CD4-positive, alpha-beta T cell treated with Interleukin-1 beta for 1 hour (primary cell): ENCODE measurements at places on chromosomes 16 and 17.

DNA sequence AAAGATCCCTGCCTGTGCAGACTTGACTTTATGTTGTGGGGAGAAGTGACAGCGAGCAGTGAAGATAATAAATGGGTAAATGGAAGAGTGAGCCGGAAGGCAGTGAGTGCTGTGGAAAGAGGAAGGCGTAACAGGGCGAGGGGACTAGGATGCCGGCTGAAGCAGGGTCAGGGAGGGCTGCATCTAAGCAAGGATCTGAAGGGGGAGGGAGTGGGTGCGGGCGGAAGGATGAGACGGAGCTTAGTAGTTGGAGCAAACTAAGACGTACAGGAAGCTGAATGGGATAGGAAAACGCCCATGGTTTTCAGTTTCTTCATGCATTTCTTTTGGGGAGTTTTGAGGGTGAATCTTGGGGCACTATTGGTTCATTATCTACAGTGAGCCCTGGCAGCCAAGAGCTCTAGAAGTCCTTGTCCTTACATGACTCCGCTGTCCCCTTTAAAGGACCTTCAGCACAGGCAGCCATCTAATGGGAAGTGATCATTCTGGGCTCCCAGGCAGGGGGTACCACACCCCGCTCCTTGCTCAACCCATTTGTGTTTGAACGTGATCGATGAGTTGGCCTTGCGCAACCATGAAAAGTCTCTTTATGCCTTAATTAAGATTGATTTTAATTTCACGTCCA is 10.4 kb upstream of the NAT9 start:
- no peak for DNase-seq

- DNase-seq: no peak
Measured at GRCh38 chr17:67022451-67022810, 21.9 kb upstream of the CACNG1 start.

DNA sequence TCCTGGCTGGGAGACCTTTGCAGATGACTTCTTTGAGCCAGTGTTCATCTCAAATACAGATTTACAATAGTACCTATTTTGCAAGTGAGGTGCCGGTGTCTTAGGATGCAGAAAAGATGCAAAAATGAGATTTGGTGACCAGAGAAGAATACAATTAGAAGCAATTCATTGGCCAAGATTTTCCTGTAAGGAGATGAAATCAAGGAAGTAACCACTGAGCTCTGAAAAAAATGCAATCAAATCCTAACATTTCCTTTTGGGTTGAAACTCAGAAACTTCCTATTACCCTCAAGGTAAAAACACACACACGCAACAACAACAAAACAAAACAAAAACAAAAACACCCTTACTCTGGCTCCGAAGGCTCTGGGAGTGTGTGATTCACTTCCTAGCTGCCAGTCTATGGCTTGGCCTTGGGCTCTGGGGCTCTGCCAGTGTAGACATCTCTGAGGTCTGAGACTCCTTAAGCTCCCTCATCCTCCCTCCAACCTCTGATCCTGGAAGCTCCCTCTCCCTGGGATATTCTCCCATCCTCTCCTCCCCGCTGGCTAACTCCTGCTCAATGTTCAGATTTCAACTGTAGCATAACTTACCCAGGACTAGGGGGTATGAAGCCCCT is 16.8 kb upstream of the MT4 start:
- DNase-seq: no peak

DNA sequence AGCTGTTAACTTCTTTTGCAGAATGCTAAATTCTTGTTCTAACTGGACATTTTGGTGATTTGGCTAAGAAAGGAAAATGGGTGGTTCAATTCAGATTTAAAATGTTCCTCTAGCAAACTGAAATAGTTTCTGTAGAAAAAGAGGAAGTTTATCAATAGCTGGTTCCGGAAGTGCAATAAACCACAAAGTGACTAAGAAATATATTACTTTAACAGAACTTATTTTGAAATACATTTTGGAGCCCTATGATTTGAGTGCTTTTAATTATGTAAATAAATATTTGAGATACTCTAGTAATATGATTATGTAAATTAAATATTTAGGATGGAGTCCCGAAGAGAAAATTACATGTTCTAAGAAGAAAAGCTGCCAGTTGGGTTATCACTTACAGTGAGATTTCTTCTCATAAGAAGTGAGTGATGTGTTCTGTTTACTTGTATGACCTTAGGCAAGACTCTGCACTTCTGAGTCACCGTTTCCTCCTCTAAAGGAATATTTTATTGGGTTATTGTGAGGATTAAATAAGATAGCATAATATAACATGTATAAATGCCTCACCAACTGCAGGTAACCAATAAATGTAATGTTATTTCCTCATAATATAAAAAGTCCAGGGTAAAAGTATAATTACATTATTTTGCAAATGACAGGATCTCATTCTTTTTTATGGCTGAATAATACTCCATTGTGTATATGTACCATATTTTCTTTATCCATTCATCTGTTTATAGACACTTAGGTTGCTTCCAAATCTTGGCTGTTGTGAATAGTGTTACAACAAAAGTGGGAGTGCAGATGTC is at the start of gene EVI2B:
EVI2B (minus strand) TSS at position 73 of the 800 bp plus-strand sequence. CDS start 8,445 bp downstream, outside the sequence.
- DNase-seq: peak; percentile 15

GRCh38 chr17:44503147-44504029 is at the start of gene GPATCH8:
TSS of gene GPATCH8 (minus strand) at chr17:44503406. CDS start at chr17:44503370, 36 bp downstream.
- DNase-seq: peak; percentile 97

- DNase-seq: no peak
Measured at GRCh38 chr16:70736465-70737376, 50.9 kb upstream of the MTSS2 start.
